Right kidney (tissue), 9 donors: ENCODE measurements at places on chromosomes 7 and 10.

DNA sequence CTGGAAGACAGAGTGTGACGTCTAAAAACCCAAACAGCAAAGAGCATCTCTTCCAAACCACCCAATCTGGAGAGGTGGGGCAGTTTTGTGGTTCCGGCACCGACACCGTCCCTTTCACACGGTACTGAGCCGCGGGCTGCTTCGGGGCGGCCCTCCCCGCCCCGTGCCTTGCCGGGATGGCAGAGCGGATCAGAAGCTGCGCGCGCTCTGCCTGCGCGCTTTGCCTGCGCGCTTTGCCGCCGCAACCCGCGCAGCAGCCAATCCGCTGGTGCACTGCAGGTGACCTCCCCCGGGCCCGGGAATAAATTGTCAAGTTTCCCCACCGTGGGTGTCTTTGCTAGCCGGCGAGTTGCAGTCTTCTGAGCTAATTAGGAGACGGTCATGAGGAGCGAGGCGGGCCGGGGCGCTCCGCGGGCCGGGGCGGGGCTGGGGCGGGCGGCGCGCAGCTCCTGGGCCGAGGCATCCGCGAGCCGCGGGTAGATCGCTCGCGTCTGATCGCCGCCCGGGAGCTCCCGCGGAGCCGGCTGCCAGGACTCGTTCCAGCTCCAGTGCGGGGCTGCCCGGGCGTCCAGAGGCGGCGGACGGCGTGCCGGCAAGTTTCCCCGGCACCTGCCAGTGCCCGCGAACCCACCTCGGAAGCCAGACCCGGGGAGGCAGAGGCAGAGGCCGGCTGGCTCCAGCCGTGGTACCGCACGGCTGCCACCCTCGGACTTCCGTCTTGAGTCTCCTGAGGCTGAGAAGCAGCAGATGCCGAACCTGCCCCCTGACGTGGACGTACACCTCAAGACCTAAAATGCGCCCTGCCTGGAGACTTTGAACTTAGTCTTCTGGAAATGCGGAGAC lies 536.0 kb upstream of the GALNT17 start:
- peak; percentile 71 for DNase-seq

- no peak for DNase-seq
These were observed 14.2 kb downstream of the DNAJC9 start for GRCh38 chr10:73232887-73233286.

GRCh38 chr10:76576276-76576962 lies 1061.2 kb downstream of the KCNMA1 start:
- DNase-seq = no peak

DNA sequence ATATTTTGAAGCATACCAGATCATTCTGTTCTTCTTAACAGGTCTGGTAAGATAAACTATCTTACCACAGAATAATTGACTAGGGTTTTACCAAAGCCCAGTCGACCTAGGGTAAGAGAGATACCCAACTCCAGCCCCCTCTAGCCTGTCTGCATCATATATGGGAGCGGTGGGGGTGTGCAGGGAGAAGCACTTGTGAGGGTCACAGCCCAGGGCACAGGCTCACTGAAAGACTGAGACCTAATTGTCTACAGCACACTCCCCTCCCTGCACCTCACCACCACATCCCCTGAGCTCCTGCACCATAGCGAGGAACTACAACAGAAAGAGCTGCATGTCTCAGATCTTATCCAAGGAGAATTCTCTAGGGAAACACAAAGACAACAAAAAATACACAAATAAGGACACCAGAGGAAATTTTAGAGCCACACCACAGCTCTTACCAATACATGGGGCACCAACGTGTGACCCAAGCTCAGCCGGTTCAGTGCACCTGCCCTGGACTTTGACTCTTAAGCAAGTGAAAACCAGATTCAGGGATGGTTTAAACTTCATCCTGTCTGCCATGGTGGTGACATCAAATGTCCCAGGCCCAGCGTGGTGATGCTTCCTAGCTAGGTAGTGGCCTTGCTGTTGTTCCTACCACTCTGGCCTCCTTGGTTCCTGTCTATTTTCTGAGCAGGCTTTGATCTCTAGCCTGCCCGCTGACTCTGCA lies 150.8 kb downstream of the HERPUD2 start:
- no peak for DNase-seq

- DNase-seq = no peak
These were observed 1.8 kb downstream of the HNRNPA2B1 start for GRCh38 chr7:26198781-26199169.

GRCh38 chr7:72925546-72926120 lies 738 bp downstream of the POM121 start:
- DNase-seq = no peak

DNA sequence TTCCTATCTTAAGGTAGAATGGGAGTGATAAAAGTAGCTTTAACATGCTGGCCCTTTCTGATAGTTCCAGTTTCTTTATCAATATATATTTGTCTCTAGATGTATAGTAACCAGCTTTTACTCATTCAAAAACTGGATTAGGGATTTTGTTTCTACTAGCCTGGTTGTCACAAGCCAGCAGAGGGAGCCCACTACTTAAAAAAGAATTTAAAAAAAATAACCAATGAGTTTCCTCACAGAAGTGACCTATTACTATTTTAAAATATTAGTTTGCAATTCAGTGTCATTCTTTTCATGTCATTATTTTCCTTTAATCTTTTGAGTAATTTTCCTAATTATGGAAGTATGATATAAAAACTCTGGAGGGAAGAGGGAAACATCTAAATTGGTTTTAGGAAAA lies 142.1 kb downstream of the PHTF2 start:
- no peak for DNase-seq

GRCh38 chr10:74738985-74739567 lies 87.3 kb upstream of the KAT6B start:
- peak; percentile 14 for DNase-seq

DNA sequence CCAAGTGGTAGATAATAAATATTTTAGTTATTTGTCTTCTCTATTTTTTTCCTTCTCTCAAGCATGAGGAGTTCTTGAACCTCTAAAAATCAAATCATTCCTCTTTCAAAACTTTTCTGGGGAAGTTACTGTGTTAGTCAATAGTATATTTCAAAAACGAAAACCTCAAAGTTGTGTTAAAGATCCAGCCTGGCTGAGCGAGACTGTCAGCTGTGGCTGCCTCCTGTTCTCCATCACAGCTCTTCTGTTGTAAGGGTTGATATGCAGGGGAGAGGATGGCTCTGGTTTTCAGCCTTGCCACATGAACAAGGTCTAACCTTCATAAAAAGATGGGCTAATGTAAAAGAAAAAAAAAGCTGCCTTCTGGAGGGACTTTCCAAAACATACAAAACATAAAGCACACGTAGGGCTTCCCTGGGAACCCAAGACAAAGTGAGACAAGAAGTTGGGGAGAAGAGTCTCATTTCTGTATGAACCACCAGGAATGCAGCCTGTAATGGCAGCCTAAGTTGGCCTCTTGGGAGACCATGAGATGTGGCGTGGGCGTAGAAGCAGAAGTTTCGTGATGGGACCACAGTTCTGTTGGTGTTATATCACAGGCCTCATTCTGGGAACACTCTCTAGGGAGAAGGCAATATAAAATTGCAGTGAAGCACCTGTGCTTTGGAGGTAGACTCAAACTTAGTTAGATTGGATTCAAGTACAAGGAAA lies 77.9 kb upstream of the FHIP2A start:
- no peak for DNase-seq

GRCh38 chr10:3714967-3715366 lies 70.0 kb downstream of the KLF6 start:
- DNase-seq = no peak

GRCh38 chr7:52635021-52635420 lies 400.4 kb upstream of the POM121L12 start:
- no peak for DNase-seq

DNA sequence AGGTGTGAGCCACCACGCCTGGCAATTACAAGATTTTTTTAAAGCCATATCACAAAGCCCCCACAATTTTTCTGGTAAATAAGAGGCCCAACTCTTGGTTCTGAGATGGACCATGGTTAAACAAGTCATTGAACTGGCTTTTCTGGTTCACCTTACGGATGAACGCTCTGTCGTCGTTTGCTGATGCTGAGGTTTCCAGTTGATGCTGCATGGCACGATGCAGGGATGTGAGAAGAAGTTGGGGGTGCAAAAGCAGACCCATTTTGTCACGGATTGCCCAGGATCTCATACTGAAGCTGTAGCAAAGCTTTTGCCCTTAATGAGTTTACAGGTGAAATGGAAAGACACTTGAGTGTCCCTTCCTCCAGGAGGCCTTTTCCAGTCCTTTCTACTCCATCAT lies 2.0 kb upstream of the IL2RA start:
- DNase-seq = no peak

DNA sequence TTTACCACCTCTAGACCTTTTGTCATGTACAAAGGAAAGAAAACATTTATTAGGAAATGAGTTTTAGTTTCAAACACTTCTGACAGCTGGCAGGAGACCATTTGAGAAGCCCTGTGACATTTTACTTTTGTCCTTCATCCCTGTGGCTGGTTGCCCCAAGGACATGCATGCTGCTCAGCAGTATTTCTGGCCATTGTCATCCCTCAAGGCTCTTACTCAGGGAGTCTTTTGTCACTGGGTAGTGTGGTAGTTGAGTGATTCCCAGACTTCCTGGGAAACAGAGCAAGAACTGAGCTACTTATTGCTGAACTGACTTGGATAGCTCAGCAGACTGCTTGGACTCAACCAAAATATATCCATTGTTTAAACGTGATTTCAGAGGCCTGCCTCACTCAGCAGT lies 142.8 kb downstream of the LRRC4 start:
- no peak for DNase-seq

DNA sequence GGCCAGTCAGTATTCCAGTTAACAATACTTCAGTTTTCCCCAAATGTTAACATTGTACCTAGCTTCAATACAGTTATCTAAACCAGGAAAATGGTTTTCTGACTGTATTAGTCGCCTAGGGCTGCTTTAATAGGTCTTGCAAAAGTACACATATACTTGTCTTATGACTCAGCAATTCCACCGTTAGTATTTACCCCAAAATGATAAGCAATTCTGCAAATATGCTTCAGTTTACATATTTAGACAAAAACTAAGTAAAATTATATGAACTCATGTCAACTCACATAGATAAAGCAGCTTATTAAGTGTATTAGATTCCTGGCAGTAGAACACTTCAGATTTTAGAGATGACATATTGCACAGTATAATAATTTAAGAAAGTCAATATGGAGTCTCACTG lies 363.3 kb downstream of the ARL4A start:
- DNase-seq = no peak

DNA sequence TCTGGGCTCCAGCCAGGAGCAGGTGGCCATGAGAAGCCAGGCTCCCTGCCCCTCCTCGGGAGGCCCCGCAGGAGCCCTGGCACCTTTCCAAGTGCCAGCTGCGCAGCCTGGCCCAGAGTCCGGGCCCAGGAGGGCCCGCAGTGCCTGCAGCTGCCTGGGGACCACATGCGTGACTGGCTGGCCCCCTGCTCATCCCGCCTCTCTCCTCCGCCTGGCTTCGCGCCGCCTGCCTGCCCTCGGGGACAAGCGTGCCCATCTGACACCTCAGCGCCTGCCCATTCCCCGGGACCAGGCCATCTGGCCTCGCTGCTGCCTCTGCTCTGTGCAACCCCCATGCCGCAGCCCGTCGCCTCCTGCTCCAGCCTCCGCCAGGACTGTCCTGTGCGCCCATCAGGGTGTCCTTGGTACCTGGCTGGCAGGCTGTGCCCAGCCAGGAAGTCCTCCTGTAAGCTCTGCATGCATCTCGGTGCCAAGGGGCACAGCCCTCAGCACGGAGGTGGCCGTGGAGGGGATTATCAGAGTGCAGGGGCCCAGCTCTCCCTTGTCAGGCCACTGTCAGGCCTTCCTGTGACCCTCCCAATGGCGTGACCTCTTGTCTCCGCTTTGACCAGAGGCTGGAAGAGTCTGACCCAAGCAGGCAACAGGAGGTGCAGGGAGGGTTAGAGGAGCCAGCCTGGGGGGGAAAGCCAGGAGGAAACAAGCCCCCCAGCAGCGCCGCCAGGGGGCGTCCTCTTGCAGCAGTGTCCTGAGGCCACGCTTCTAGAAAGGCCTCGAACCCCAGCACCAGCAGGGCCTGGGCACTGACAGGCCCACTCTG lies 50.5 kb downstream of the TMEM209 start:
- peak; percentile 53 for DNase-seq

DNA sequence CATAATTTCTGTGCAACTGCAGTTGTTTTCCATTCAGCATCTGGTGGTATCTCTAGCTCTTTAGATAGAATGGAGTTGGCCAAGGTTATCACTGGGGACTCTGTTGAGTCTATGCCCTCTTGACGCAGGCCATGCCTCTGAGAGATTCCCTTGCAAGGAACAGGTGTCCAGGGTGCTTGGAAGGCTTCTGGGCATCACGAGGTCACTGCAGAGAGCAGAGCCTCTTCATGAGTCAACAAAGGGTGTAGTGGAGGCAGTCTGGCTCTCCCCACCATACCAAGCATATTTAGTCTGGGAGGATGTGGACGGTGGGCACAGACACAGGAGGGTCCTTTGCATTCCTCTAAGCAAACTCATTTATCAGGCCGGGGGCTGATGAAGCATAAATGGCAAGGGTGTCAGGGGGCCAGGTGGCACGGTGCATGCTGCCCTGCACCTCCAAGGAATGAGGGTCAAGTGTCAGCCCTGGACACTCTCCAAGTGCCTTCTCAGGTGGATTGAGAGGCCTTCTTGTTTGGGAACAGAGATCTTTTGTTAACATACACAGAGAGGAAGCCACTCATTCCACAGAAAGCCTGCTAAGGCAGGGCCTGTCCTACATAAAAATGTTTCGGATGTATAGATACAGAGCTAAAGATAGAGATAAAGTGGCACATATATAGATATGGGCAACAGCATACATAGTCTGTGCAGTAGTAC lies 328.6 kb downstream of the INHBA start:
- DNase-seq = no peak

DNA sequence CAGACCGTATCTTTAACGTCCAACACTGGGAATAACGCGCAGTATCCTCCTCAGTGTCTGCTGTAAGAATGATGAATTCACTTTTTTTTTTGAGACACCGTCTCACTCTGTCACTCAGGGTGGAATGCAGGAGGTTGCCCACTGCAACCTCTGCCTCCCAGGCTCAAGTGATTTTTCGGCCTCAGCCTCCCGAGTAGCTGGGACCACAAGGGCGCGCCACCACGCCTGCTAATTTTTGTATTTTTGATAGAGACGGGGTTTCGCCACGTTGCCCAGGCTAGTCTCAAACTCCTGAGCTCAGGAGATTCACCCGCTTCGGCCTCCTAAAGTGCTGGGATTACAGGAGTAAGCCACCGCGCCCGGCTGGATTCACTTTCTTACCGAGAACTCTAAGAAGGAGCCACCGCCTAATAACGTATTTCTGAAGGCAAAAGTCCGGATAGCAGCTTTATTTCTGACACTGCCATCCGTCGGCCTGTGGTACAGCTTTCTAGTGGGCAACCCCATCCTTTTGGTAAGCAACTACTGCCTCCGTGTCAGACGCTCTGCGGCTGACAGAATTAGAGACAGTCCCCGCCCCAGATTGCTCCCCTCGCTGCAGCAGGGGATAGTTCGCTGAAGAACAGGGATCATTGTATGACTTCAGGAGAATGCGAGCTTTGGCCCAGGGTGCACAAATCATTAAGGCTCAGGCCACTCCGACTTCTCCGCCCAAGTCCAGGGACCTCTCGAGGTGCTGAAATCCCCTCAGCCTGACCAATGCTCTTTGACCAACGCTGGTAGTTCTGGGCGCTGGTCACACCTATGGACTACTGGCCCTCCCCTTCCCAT lies 662 bp downstream of the POLR3A start:
- DNase-seq = no peak
